Motor neuron (in vitro differentiated cells): ENCODE measurements at places on chromosomes 7 and 10. TPM values are rescaled to one million over a fixed set of nuclear protein-coding genes. Genes with fewer than 3 reads are reported as not detected.

ST8SIA6 gene
- total RNA-seq = 0.83 and 0.97 TPM in 2 replicates

GRCh38 chr7:51847461-51848134, 531.0 kb upstream of the COBL start:
- no peak for ATAC-seq

CRPPA gene
- 2.1 and 2.6 TPM in 2 replicates for total RNA-seq

- no peak for ATAC-seq
Observed at GRCh38 chr7:132255115-132255797, 321.0 kb downstream of the PLXNA4 start.

- ATAC-seq = no peak
Observed at GRCh38 chr7:8639668-8640067, 206.3 kb downstream of the NXPH1 start.

FAM241B gene
- 25.2 and 36.1 TPM in 2 replicates for total RNA-seq

NODAL gene
- total RNA-seq = 0.75 and 1.0 TPM in 2 replicates

DNA sequence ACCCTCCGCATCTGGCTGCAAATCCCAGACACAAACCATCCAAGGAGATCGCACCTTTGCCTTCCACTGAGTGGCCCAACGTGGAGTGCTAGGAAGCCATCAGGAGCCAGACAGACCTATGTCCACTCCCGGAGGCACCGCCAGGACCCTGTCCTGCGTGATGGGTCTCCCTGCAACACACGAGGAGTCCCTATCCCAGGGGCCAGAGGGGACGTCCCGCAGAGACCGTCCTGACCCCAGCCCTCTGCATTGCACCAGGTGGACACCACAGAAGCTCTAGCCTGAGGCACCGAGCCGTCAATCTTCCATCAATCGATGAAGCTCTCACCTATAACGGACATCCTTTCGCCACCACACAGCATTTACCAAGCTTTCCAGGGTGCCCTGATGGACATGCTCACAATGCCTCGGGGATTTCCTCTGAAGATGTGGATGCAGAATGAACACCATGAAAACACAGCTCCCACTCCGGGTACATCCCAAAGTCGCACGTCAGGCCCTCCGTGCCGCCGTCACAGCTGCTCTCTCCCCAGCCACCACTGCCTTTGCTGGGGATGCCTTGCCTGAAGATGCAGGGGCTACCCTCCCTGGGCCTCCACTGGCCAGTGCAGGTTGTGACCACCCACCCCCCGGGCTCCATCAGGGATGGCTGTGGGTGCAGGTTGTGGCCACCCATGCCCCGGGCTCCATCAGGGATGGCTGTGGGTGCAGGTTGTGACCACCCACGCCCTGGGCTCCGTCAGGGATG, 54.1 kb downstream of the PTPRN2 start:
- ATAC-seq = no peak

SHTN1 gene
- 47.2 and 49.6 TPM in 2 replicates for total RNA-seq

DNA sequence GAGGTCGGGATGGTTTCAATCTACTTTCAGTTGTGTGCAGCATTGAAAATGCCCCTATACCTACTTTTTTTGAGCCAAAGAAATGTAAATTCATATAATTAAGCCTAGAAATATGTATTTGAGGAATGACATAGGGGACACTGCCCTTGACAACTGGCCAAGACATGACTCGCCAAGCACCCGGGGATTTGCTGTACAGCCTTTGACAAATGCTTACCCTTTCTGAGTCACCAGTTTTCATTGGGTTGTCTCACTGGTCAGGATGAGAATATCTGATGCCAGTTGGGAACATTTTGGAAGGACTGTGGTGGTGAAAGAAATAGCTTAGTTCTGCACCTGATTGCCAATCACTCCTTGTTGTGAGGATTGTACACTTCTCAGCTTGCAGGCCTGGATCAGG, 166.8 kb upstream of the HABP2 start:
- peak; percentile 25 for ATAC-seq

GRCh38 chr10:88196291-88196690, 332.9 kb downstream of the PTEN start:
- ATAC-seq = no peak

DNA sequence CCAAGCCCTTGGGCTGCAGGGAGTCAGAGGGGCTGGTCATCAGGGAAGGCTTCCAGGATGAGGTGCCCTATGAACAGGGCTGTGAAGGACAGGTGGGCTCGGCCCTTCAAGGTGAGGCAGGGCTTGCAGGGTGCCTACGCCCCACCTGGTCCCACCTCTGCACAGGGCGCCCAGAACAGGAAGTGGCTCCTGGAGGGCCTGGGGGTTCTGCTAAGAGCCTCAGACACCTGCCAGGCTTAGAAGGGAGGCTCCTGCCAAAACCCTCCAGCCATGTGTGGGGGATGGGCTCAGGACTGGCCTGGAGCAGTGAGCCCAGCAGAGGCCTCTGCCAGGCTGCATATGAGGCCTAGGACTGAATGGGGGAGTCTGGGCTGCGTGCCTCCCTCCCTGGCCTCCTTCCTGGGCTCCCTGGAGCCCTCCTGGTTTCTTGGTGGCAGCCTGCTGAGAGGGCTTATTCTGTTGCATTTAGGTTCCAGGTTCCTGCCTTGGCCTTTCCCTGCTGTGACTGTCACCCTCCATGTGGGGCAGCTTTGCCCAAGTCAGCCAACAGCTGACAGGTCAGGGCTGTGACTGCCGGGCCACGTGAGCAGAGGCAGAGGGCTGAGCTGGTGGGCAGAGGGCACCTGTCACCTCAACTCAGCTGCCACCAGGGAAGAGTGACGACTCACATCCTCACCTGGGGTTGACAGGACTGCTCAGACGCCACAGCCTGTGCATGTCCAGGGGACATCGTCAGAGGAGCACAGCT, 45.2 kb upstream of the MSMB start:
- ATAC-seq = no peak

NUDT1 gene
- 41.9 and 44.1 TPM in 2 replicates for total RNA-seq

DNA sequence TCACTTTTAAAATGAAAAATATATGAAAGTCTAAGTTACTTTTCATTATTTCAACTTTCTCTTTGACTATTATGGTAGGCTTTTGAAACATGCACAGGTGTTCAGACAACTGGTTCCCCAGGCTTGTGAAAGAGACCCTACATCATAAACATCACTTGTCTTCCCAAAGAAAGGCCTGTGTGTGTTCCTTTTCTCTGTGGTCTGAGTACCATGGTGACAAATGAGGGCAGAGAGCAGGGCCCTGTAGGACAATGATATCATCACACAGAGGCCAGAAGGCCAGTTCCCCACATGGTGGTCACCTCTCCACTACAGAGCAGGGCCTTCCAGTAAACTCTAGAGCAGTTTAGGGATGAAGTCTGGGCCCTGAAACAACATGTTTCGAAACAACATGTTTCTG, 288.8 kb downstream of the USP6NL start:
- no peak for ATAC-seq

GRCh38 chr10:50610368-50610767, 13.4 kb downstream of the SGMS1 start:
- no peak for ATAC-seq

DNA sequence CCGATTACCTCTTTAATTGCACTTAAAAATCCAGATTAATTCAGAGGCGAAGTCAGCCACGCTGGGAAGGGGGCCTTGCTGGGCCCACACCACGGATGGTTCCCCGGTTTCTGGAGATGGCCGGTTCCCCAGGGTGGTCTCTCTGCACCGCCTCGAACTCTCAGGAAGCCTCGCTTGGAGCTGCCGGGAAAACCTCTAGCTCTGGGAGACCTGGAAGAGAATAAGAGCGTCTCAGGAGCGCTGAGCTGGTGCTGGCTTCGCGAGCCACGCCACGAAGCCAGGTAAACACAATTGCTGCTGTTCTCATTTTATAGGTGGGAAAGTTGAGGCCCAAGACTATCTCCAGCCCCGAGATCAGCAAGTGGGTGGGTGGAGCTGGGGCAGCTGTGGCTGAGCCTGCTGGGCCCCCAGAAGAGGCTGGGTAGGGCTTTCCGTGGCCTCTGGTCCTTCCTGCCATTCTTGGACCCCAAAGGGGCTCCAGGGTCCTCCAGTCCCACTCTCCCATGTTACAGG, 110.4 kb downstream of the MICALL2 start:
- ATAC-seq = no peak

DNA sequence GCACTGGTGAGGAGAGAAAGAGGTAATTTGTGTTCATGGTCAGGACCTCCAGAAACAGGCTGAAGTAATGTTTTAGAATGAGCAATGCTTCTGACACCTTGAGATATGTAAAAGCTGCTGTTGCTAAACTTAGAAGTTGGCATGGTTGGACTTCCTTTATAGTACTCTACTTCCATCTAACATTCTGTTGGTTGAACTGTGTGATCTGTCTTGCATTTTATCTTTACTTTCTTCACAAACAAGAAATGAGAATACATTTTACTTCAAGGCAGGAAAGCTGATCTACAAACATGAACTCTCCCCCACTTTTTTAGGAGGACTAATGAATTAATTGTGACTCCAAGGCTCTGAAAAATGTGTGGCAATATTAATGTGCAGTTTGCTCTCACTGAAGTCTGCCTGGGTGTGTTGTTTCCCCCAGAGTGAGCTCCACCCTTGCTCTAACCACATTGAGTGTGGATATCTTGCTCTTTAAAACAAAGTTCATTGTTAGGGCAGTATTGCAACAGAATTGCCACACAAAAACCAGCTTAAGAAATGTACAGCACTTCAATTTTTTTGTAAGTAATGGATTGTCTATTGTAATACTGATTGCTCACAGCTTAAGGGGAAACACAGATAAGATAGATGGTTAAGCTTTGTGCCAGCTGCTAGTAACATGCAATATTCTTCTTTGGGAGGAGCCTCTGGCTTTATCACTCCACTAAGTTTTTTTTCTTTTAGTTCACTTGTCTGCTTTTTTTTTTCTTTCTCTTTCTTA, 69.0 kb downstream of the ADD3 start:
- peak; percentile 91 for ATAC-seq

PALD1 gene
- 7.1 and 8.4 TPM in 2 replicates for total RNA-seq

COG5 gene
- 40.7 and 44.9 TPM in 2 replicates for total RNA-seq

DNA sequence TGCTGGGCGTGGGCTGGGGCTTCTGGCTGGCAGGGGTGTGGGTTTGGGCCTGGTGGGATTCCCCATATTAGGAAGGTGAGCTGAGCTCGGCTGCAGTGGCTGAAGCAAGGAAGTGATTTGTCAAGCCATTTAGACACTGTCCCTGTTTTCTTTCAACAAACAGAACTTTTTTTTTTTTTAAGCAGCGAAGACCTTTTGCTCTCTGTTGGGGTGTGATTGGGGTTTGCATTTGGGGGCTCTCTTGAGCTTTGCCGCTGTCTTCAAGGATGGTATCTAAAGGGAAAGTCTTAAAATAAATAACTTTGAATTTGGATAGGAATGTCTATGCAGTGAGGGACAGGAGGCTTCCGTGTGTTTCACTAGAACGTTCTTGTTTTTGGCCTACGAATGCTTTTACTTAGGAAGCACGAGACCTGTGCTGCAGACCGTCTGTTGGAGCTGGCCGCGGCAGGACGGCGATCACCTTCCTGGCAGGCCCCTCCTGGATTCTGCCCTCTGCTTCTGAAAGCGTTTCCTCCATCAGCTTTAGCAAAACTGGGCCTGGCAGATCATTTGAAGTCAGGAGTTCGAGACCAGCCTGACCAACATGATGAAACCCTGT, 43.9 kb downstream of the FOXK1 start:
- no peak for ATAC-seq

- no peak for ATAC-seq
Observed at GRCh38 chr7:116236020-116236630, 25.8 kb downstream of the TES start.

LFNG gene
- 0.41 TPM in 1 of 2 replicates, not detected in the other for total RNA-seq

RET gene
- 23.0 and 24.1 TPM in 2 replicates for total RNA-seq

GRCh38 chr10:81873231-81873931, 1.6 kb upstream of the NRG3 start:
- no peak for ATAC-seq

DNA sequence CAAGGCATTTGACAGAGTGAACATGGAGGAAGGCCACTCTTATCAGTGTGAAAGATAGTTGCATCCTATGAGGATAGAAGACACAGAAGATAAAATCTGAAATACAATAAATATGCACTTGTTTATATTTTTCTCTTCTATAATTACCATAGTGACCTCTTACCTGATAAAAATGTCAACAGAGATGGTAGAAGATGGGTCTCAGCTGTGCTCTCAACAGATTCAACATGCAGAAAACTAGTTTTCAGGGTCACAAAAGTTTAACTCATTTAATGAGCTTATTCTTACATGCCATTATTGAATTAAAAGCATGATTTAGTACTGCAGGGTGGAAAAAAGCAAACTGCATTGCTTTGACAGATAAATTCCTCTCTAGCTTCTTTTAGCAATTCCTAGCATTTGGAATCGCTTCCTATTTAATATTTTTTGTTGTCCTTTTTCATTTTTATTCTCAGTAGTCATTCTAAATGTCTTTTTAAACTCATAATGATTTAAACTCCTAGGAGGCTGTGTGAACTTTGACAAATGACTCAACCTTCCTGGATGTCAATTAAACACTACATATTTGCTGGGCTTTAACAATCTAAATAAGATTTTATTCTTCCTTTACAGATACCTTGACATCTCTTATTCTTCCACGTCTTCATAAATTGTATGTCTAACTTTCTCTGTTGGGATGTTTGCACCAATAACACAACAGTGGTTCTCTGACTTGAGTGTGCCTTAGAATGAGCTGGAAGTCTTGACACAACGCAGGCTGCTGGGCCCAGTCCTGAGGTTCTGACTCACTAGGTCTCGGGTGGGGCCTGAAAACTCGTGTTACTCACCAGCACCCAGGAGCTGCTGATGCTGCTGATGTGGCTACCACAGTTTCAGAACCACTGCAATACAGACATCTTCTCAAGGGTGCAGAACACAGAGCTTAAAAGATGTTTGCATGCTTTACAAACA, 565.5 kb upstream of the IGFBP3 start:
- ATAC-seq = peak; percentile 100

GRCh38 chr10:122151121-122151694, 119.9 kb upstream of the BTBD16 start:
- no peak for ATAC-seq
